ENCODE measurements at places on chromosomes 1 and 21.

- no peak for DNase-seq
Observed at GRCh38 chr1:1173793-1174415, at the start of gene TTLL10. Gene TTLL10, plus strand, starts transcription at chr1:1173880. Its CDS starts 5,336 bp downstream, at chr1:1179216.

DNA sequence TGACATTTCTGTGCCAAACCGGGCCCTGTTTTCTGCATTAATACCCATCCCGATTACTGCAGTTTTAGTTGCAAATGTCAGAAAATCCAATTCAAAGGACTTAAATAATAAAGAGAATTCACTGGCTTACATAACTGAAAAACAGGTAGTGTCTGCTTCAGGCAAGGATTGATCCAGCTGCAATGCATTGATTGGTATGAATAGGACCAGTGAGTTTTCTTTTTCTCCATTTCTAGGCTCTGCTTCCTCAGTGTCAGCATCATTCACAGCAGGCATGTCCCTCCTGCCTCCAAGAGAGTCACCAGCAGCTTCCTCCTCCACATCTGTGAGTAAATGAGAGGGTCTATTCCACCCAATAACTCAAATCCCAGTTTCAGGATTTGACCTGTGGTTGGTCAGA is 33.7 kb upstream of the ACTL8 start:
- no peak for DNase-seq

DNA sequence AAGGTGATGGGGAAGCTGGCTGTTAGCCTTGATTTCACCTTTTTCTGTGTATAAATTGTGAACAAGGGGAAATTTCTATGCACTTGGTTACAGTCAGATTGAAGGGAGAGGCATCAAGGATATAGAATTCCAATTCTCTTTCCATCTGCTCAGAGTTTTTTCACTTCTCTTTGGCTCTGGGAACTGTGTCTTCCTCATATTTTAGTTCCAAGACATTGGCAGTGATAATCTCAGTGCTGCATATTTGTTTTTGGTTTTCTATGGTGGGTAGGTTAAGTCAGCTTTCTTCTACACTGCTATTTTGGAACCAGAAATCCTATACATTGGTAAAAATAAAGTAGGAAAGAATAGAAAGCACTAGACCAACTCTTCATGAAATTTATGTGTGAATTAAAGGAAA is 569.6 kb upstream of the CXADR start:
- DNase-seq: no peak

GRCh38 chr1:160623862-160624261 is 23.0 kb downstream of the SLAMF1 start:
- DNase-seq: no peak

GRCh38 chr1:76290271-76290670 is 215.7 kb downstream of the ST6GALNAC3 start:
- DNase-seq: no peak

DNA sequence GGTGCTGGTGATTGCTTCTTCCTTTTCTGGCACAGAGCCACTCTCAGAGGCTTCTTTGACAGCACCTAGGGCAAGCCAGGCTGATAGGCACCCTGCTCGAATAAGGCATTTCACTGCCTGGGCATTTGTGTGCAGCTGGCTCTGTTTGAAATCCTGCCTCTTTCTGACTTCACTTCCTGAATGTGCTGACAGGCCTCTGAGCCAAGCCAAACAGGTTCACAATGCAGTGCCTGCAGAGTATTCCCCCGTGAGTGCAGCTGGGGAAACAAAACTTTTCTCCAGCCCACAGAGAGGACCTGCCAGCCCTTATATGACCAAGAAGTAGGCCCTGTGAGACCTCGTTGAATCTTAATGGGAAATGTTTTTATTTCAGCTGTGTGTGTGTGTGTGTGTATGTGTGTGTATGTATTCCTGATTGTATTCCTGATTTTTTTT is 10.4 kb downstream of the JUN start:
- DNase-seq: no peak

GRCh38 chr1:207698822-207699483 is 52.9 kb upstream of the CD46 start:
- peak; percentile 36 for DNase-seq

- DNase-seq: no peak
Observed at GRCh38 chr21:22804151-22804550, 1805.9 kb downstream of the NCAM2 start.

DNA sequence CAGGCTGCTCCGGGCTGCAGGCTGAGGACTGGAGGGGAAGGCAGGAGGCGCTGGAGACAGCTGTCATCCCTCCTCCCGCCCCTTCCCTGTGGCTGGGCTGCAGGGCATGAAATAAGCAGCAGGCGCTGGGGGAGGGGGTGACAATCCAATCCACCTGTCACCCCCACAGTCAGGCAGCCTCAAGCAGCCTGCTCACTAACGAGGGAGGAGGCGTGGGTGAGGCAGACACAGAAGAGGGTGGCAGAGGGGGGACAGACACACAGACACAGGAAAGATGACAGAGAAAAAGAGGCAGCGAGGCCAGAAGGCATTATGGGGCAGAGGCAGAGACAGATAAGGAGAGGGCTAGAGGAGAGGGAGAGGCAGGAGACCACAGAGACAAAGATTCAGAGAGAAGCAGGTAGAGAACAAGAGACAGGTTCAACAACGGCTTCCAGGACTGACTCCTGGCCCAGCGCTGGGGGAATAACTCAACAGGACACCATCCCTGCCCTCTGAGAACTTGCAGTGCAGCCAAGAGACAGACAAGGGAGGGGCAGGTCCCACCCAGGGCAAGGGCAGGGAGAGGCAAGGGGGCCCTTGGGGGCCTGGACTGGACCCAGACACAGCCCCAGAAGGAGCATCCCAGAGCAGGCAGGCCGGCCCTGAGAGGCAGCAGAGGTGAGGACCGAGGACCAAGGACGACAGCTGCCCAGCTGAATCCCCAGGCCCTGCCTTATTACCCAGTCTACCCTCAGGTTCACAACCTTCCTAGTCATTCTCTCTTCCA is 11.2 kb downstream of the MEF2D start:
- DNase-seq: no peak

- no peak for DNase-seq
Observed at GRCh38 chr1:174060090-174060489, 37.9 kb upstream of the RC3H1 start.

DNA sequence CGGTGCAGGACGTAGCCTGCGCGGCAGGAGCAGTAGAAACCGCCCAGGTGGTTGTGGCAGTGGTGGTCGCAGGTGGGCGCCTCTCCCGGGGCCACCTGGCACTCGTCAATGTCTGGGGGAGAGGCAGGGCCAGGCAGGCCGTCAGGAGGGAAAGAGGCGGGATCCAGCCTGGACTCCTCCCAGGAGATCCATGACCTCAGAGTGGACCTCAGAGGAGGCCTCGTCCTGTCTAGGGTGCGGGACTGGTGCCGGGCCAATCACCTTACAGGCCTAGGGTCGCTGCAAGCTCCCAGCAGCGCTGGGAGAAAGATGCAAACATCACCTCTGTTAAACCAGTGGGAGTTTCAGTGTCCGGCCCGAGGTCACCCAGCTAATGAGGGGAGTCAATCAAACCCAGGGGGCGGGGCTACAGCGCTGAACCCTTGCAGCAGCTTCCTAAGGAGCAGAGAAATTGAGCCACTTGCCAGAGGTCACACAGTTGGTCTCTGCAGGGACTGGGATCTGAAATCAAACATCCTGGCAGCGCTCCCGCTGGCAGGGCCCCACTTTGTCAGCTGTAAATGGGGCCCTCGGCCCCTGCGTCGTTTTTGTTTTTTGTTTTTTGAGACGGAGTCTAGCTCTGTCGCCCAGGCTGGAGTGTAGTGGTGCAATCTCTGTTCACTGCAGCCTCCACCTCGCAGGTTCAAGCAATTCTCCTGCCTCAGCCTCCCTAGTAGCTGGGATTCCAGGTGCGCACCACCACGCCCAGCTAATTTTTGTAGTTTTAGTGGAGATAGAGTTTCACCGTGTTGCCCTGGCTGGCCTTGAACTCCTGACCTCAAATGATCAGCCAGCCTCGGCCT is 1.4 kb downstream of the MASP2 start:
- DNase-seq: no peak

DNA sequence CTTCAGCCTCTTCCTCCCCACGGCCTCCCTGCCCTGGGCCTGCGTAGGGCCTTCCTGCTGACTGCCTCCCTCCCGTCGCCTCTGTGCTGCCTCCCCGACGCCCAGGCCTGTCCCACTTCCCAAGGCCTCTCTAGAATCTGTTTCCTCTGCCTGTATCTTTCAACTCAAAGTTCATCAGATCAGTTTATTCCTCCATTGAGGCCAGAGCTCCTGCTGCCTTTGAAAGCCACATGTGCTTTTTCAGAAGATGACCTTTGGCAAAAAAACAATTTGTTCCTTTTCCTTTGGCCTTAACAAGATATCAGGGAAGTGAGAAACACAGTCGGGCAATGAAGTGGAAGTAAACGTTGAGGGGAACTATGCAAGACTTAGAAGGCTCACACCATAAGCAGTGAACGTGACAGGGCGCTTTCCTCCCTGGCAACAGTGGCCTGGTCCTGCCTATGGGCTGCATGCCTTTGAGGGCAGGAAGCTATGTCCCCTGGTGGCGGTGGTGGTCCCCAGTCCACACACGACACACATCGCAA is 85.9 kb downstream of the PSMG1 start:
- DNase-seq: no peak

GRCh38 chr1:78755986-78756385 is 106.4 kb downstream of the IFI44 start:
- no peak for DNase-seq

- DNase-seq: no peak
Observed at GRCh38 chr1:52179073-52179472, 37.2 kb downstream of the ZFYVE9 start.

DNA sequence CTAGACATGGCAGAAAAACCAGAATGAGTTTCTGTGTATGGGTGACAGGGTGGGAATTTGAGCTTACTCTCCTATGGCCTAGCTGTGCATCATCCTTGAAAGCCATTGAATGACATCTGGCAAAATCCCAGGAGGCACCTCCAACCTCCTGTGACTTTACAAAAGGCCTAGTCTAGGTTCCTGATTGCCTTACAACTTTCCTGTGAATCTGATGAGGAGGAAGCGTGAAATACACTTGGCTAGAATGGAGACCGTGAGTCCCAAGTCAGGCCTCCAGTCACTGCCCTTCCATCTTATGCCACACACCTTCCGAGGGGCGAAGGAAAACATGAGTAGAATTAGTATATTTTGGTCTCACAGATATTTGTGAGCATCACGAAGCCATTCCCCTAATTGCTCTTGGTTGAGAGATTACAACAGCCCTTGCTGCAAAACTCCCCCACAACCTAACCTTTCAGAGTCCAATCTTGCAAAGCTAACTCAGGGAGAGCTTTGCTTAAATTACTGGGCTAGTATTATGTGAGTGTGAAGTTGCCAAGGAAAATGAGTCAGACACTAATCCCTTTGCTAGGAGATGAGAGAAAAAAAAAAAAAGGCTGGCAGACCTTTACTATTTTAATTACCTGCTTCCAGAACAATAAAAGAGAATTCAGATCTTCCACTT is 36.3 kb upstream of the PAXBP1 start:
- no peak for DNase-seq

DNA sequence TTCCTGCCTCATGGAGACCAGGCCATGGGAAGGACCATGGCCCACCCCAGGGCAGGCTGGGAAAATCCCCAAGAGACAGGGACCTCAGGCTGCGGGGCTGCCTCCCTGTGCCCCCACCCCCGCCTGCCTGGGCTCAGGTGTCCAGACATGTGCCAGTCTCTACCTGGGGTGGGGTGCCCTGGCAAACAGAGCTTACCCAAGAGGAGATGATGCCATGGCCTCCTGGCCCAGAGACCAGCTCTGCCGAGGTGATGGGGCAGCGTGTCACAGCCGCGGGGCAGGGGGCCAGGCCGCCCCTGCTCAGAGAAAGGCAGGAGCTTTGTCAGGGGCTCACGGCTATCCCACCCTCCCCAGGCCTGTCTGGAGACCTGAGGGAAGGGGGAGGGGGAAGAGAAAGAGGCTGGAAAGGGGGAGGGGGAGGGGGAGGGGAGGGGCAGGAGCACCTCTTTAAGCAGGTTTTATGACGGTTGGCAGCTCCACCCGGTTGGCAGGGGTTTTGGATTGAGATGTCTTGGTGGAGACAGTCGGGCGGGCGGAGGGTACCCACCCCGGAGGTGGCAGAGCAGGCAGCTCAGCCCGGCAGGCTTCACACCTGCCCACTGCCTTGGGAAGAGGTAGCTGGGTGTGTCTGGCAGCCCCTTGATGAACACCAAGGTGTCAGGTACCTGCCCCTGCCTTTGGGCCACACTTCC is 101.5 kb upstream of the IFFO2 start:
- DNase-seq: no peak

DNA sequence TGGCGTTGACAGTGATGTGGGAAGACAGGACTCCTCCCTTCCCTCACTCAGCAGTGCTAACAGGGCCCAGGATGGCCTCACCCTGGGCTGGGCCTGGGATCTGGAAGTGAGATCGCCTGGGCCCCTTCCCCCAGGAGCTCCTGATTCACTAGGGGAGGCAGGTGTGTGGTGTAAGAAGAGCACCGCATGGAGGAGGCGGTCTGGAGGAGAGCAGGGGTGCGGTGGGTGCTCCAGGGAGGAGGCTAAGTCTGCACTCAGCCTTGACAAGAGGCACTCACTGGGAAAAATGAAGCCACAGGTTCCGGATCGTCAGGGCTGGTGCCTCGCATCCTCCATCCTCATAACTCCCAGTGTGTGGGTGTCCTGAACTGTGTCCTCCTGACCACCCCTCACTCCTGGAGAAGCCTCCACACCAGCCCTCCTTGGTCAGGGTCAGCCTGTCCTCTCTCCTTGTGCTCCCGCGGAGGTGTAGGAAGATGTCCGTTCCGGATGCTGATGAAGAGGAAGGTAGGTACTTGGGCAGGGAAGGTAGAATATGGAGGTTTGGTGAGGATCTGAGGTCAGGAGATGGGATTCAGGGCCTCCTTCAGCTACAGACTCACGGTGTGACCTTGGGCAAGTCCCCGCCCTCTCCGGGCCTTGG is 142.1 kb upstream of the WNT4 start:
- no peak for DNase-seq

GRCh38 chr1:38608202-38608864 is 251.2 kb downstream of the RRAGC start:
- no peak for DNase-seq

DNA sequence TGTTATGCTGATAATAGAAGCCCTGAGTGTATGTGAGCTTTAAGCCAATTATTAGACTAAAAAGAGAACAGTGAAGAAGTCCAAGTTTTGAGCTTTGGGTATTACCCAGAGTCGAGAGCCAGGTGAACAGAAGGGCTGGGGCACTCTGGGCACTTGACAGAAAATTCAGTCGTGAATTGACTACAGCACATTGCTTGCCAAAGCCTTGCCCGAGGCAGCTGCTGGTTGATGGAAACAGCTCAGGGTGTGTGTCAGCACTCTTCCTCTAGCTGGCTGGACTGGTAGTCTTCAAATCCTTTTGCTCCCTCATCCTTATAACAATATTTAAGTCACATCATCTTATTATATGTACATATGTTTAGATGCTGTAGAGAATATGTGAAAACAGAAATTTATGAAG is 21.3 kb downstream of the PDE4B start:
- no peak for DNase-seq

GRCh38 chr1:44733365-44733764 is 2.4 kb upstream of the RNU5D-1 start:
- DNase-seq: no peak

All from glomerular endothelial cell (primary cell).